ENCODE measurements at places on chromosomes 11 and 22.

- no peak for DNase-seq
Observed at GRCh38 chr11:5004424-5005274, 10.0 kb downstream of the OR51L1 start.

DNA sequence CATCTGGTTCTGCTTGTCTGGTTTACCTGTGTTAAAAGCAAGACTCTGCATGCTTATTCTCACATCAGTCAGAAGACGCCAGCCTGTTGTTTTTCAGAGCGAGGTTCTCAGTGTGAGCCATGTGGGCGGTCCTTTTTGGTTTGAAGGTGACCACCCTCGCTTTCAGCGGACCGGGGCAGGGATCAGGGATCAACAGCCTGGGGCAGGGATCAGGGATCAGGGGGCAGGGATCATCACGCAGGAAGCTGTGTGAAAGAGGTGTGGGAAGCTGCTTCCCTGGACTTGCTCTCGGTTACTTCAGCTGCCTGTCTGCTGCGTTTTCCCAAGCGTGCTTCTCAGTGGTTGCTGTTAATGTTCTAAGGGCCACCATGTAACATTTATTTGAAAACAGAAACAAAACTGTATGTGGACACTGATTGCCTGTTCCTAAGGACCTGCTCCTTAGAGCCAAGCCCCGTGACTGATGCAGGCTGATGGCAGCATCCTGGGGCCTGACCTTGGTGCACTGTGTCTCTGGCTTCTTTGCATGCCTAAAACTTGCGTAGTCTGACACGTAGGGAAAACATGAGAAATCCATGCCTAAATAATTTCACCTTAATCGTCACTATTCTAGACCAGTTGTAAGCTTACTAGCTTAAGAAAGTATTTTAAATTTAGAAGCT is 146.9 kb downstream of the ATXN10 start:
- DNase-seq = no peak

- DNase-seq = no peak
Observed at GRCh38 chr22:27173530-27173929, 516.1 kb downstream of the MIAT start.

DNA sequence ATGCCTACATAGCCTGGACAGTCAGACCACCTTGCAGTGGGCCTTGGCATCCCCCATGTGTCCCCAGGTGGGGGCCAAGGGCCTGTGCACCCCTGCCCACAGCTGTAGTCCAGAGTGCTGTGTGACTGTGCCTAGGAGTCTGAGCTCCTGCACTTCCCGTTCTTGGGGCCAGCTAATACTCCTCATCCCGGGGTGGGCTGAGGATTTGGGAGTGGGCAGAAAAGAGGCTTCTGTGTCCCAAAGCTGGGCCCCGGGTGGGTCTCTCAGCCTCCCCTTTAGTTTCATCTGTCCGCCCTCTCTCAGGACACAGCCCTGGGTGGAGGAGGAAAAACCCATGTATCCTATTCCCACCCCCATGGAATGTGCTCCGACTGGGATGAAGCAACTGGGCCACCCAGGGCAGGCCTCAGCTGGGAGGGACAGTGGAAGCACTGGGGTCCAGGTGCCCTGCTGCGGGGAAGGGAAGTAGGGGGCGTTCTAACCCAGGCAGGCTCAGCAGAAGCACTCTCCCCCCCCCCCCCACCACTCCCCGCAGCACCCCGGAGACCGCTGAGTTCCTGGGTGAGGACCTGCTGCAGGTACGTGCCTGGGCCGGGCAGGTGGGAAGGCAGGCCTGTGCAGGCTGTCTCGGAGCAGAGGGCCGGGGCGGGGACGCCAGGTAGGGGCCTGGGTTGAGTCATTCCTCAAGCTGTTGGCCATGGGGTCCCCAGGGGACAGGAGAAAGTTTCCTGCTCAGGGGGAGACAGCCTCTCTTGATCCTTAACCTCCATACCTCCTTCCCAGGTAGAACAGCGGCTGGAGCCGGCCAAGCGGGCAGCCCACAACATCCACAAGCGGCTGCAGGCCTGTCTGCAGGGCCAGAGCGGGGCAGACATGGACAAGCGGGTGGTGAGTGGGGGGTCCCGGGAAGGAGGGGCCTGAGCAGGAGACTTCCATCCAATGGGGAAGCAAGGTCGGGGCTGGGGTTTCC is 1.4 kb downstream of the SH3BP1 start:
- no peak for DNase-seq
